Psoas muscle (tissue), 8 donors: ENCODE measurements at places on chromosomes 2 and 18.

- H3K36me3 ChIP-seq = peaks cover 58% of the 10 kb centered on the region
- H3K27ac ChIP-seq = peak overlapping the region; percentile 75
- DNase-seq = no peak
- H3K4me1 ChIP-seq = peaks cover 34% of the 10 kb centered on the region
- H3K4me3 ChIP-seq = no peak overlapping the region
- no peaks in the 10 kb centered on the region for H3K27me3 ChIP-seq
These were observed 25.3 kb downstream of the PSME4 start for GRCh38 chr2:53945538-53945937.

DNA sequence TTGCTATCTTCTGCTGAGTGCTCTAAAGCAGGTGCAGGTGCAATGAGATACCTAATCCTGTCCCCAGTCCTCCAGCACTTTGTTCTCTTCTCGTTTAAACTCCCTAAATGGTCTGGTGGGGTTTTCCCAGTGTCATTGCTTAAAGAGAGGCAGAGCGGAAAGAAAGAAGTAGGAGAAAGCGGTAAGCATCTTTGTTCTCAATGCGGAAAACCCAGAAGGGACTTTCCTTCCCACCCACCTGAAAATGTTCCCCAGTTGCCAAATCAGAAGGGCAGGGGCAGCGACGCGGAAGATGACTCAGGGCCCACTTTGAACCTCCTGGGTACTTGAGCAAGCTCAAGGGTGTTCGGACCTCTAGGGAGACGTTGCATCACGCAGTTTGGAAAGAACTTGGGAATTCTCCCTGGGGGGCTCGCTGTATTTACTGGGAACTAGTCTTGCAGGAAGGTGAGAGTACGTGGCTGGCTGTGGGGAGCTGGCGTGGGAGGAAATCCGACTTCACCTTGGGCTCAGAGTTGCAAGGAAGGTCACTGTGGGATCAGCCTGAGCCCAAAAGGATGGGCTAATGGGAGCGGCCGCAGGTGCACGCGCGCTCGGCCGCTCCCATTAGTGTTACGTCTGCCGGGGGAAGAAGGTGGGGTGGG is 589 bp upstream of the SGPP2 start:
- no peak overlapping the region for H3K27ac ChIP-seq
- peaks cover 8% of the 10 kb centered on the region for H3K27me3 ChIP-seq
- DNase-seq = no peak
- H3K4me1 ChIP-seq = no peaks in the 10 kb centered on the region

GRCh38 chr2:169823996-169824372 is 721 bp downstream of the METTL5 start:
- H3K4me1 ChIP-seq = peaks cover 31% of the 10 kb centered on the region
- H3K27ac ChIP-seq = peak overlapping the region; percentile 98
- no peaks in the 10 kb centered on the region for H3K27me3 ChIP-seq
- DNase-seq = no peak
- H3K36me3 ChIP-seq = peaks cover under 1% of the 10 kb centered on the region
- H3K4me3 ChIP-seq = peak overlapping the region; percentile 88

- no peak overlapping the region for H3K27ac ChIP-seq
- no peak overlapping the region for H3K4me3 ChIP-seq
- no peaks in the 10 kb centered on the region for H3K4me1 ChIP-seq
- DNase-seq = no peak
These were observed 1.8 kb upstream of the CXCR2 start for GRCh38 chr2:218123986-218124385.

DNA sequence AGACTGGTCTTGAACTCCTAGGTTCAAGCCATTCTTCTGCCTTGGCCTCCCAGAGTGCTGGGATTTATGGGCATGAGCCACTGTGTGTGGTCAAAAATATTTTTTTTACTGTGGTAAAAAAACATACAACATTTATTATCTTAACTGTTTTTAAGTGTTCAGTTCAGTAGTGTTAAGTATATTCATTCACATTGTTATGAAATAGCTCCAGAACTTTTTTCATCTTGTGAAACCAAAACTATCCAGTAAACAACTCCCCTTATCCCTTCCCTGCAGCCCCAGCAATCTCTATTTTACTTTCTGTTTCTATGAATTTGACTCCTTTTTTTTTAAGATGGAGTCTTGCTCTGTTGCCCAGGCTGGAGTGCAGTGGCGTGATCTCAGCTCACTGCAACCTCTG is 9.3 kb downstream of the RMC1 start:
- no peak for DNase-seq
- no peak overlapping the region for H3K4me3 ChIP-seq
- H3K4me1 ChIP-seq = no peaks in the 10 kb centered on the region
- H3K36me3 ChIP-seq = peaks cover 72% of the 10 kb centered on the region
- H3K27ac ChIP-seq = no peak overlapping the region

- H3K27ac ChIP-seq = peak overlapping the region; percentile 74
- H3K27me3 ChIP-seq = no peaks in the 10 kb centered on the region
- no peak for DNase-seq
These were observed 25.5 kb downstream of the B4GALT6 start for GRCh38 chr18:31658670-31659575.

- no peaks in the 10 kb centered on the region for H3K36me3 ChIP-seq
- peaks cover 14% of the 10 kb centered on the region for H3K4me1 ChIP-seq
- H3K27ac ChIP-seq = peak overlapping the region; percentile 57
These were observed 24.8 kb upstream of the ZNF638 start for GRCh38 chr2:71306762-71307161.

DNA sequence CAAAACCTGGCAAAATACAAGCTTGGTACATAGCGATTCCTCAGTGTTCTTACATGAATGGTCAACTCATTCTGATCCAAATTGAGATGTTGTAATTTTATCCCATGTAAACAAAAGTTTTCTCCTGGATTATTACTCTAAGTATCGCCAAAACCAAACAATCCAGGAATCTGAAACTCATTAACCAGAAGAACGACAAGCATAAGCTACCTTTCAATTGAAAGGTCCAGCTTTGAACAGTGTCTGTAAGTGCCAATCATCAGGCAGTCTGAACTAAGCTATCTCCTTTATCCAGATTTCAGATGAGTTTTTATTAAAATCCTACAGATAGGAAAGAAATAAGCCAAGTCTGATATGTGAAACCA is 2.4 kb downstream of the MEX3C start:
- peak overlapping the region; percentile 91 for H3K4me3 ChIP-seq
- H3K27ac ChIP-seq = no peak overlapping the region
- H3K27me3 ChIP-seq = no peaks in the 10 kb centered on the region
- H3K4me1 ChIP-seq = peaks cover 48% of the 10 kb centered on the region
- no peaks in the 10 kb centered on the region for H3K36me3 ChIP-seq

DNA sequence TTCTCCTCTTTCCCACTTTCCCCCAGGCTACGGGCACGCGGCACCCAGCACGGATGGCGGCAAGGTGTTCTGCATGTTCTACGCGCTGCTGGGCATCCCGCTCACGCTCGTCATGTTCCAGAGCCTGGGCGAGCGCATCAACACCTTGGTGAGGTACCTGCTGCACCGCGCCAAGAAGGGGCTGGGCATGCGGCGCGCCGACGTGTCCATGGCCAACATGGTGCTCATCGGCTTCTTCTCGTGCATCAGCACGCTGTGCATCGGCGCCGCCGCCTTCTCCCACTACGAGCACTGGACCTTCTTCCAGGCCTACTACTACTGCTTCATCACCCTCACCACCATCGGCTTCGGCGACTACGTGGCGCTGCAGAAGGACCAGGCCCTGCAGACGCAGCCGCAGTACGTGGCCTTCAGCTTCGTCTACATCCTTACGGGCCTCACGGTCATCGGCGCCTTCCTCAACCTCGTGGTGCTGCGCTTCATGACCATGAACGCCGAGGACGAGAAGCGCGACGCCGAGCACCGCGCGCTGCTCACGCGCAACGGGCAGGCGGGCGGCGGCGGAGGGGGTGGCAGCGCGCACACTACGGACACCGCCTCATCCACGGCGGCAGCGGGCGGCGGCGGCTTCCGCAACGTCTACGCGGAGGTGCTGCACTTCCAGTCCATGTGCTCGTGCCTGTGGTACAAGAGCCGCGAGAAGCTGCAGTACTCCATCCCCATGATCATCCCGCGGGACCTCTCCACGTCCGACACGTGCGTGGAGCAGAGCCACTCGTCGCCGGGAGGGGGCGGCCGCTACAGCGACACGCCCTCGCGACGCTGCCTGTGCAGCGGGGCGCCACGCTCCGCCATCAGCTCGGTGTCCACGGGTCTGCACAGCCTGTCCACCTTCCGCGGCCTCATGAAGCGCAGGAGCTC is 35.4 kb downstream of the KCNK3 start:
- H3K4me3 ChIP-seq = no peak overlapping the region
- no peaks in the 10 kb centered on the region for H3K36me3 ChIP-seq
- peaks cover 23% of the 10 kb centered on the region for H3K4me1 ChIP-seq
- DNase-seq = no peak
- no peaks in the 10 kb centered on the region for H3K27me3 ChIP-seq
- no peak overlapping the region for H3K27ac ChIP-seq

DNA sequence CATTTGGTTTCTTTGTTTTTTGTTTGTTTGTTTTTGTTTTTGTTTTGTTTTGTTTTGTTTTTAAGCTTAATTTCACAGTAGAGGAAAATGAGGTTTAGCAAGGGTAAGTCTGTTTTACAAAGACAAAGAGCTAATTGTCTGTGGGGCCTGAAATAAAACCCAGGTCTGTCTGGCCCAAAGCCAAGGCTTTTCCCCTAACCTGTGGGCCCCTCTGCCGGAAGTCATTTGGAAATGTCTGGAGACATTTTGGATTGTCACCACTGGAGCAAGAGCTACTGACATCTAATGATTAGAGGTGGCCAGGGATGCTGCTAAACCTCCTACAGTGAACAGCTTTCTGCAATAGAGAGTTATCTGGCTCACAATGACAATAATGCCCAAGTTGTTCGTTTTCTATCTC is 167.2 kb downstream of the MAP2 start:
- no peak for DNase-seq
- H3K36me3 ChIP-seq = no peaks in the 10 kb centered on the region
- no peaks in the 10 kb centered on the region for H3K27me3 ChIP-seq
- H3K27ac ChIP-seq = no peak overlapping the region
- H3K4me3 ChIP-seq = no peak overlapping the region
- no peaks in the 10 kb centered on the region for H3K4me1 ChIP-seq

DNA sequence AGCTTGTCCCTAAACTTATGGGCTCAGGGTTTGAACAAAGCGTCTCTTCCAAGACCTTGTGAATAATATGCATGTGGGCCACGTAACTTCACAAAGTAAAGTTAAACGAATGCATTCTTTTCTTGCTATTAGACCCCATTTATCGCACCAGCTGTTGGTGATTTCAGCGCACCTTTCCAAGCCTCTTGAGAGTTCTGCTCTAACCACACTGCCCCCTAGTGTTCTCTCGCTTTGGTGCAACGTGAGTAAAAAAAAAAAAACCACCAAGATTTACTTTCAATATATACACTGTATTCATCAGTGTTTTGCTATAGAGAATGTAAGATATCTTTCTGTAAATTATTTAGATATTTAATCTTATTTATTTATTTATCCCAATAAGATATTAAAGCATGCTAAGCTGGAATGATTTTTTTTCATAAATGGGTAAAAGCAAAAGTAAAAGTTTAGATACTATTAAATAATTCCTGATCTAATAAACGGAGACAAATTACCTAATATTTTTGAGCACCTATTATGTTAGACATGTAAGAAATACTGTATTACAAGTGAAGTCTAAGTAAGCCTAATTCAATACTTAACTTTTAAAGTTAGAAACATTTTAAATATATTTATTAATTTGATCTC is 459.5 kb downstream of the DLGAP1 start:
- H3K27me3 ChIP-seq = no peaks in the 10 kb centered on the region
- H3K4me1 ChIP-seq = no peaks in the 10 kb centered on the region
- H3K27ac ChIP-seq = no peak overlapping the region
- DNase-seq = no peak
- no peaks in the 10 kb centered on the region for H3K36me3 ChIP-seq

- no peaks in the 10 kb centered on the region for H3K36me3 ChIP-seq
- H3K27me3 ChIP-seq = no peaks in the 10 kb centered on the region
- H3K27ac ChIP-seq = no peak overlapping the region
- no peaks in the 10 kb centered on the region for H3K4me1 ChIP-seq
These were observed 458.7 kb downstream of the LPIN1 start for GRCh38 chr2:12205086-12205485.

- H3K4me3 ChIP-seq = no peak overlapping the region
- H3K27me3 ChIP-seq = peaks cover 3% of the 10 kb centered on the region
- H3K36me3 ChIP-seq = no peaks in the 10 kb centered on the region
- H3K4me1 ChIP-seq = no peaks in the 10 kb centered on the region
- no peak overlapping the region for H3K27ac ChIP-seq
These were observed 120.9 kb upstream of the SMIM21 start for GRCh38 chr18:75548353-75548905.

GRCh38 chr2:165655661-165656060 is 138.4 kb downstream of the GALNT3 start:
- no peak for DNase-seq
- no peak overlapping the region for H3K4me3 ChIP-seq
- no peaks in the 10 kb centered on the region for H3K4me1 ChIP-seq

DNA sequence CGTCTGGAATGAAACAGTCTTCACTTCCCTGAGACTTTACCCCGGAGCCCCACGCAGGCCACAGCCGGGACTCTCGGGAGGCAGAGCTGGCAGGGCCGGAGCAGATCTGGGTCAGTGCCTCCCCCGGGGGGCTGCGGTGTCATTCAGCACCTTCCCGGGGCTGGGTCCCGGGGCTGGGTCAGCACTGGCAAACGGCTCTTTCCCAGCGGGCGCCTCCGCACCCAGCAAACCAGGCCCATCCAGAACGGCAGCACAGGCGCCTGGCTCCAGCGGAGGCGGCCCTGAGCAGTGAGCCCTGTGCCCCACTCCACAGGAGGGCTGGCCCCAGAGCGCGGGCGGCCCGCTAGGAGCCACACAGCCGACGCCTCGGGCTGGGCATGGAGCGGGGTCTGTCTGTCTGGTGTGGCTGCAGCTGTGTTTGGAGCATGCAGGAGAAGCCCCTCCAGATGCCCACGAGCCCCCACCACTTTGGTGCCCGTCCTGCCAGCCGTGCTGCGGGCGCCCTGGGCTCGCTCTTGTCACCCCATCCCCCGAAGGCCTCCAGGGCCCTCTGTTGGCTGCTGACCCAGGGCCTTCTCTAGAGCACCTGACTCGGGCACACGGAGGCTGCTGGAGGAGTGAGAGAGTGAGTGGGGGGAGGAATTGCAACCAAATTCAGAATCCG is 132.1 kb upstream of the CTDP1 start:
- no peaks in the 10 kb centered on the region for H3K36me3 ChIP-seq
- no peaks in the 10 kb centered on the region for H3K4me1 ChIP-seq
- peak; percentile 31 for DNase-seq
- no peaks in the 10 kb centered on the region for H3K27me3 ChIP-seq

DNA sequence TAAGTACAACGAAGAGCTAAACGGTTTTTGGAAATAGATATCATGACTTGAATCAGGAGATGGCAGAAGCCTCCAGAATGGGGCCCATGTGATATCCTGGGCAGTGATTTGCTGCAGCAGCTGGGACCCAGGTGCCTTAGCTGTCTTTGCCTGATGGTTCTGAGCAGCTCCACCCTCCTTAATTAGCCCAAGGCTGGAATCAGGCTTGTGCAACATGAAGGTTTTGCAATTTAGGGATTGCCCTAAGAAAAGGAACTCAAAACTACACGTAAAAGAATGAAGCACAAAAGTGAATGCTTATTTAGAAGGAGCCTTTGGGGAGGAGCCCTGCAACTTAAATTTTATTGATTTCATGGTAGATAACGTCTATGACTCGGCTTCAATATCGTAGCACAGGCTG is 17.3 kb upstream of the CNDP2 start:
- no peak overlapping the region for H3K4me3 ChIP-seq
- H3K4me1 ChIP-seq = no peaks in the 10 kb centered on the region
- no peaks in the 10 kb centered on the region for H3K27me3 ChIP-seq
- DNase-seq = no peak
